HAP-1 (cell line): ENCODE measurements at places on chromosomes 7 and 10.

DNA sequence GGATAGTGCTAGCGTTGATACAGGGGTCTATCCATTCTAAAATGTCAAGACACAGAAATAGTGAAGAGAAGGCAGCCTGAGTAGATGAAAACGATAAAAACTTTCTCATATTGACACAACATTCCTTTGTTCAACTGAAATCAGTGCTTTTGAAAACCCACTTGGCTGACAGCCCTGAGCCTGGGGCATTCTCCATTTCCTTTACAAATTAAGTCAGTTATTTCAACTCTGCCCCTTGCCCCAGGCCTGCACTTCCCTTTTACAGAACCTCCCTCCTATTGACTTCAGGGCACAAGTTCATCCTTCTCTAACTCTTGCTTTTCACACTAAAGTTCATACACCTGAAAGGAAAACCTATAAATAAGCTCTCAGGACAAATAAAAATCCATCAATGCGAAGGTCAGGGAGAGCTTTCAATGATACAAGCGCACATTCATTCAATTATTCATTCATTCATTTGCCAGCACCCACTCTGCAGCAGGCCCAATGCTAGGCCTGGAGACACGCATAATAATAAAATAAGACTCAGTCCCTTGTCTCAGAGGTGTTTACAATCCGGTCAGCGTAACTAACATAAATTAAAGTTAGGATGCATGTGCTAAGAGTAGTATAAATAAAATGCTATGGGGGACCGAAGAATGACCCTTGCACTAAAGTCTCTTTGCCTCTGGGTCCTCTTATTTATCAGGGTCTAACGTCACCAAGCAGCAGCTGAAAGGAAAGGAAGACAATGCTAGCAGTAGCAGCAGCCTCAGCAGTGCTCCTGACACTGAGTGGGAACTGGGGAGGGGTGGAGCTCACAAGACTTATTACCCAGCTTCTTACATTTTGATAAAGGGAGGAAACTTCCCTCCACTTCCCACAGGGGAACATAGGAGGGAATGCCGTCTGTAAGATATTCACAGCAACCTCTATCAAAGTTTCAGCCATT is 134.8 kb downstream of the PDE1C start:
- no peak for DNase-seq

- no peak for DNase-seq
These were observed 44.2 kb upstream of the A1CF start for GRCh38 chr10:50929670-50930069.

DNA sequence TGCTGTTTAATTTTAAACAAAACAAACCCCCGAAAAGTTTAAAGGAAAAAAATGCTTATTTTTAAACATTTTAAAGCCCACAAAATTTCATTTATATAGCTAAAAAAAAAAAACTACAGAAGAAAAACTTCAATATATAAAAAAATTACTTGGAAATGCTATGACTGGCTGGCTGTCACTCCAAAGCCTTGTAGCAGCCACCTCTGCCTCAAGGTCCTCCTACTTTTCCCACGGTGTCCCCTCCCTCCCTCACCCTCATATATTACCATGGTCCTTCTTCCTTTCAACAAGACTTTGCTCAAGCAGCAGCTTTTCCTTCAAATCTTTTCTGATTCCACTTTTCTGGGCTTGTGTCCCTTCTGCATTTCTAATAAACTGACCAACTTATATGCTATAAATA is 122.0 kb downstream of the TPK1 start:
- DNase-seq, result no peak

DNA sequence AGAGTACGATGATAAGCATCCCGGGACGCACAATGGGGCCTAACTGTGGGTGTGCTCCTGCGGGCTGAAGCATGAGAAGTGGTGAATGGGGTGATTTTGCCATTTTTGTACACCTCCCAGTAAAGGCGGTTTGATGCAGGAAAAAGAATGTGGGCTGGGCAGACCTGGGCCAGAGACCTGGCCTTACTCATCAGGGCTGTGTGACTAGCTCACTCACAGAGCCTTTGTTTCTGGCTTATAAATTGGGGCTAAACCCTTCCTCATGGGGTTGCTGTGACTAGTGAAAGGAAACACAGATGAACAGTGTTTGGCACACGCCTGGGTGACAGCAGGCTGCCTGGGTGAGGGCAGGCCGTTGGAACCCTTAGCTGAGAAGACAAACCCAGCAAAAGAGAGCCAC is 18.0 kb downstream of the RRP12 start:
- no peak for DNase-seq

GRCh38 chr7:2965301-2965700 is 78.4 kb downstream of the CARD11 start:
- no peak for DNase-seq

DNA sequence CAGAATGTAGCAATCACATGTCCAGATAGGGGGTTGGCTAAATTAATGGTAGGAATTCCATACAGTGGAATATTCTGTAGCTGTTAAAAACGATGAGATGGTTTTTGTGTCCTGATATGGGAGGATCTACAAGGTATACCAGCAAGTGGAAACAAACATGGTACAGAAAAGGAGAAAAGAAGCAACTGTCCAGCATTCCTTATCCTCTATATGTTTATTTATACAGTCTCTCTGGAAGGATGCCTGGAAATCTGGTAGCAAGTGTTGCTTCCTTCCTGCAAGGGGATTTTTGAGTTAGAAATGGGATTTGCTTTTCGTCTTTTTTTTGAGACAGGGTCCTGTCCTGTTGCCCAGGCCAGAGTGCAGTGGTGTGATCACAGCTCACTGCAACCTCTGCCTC is 19.3 kb downstream of the IL15RA start:
- no peak for DNase-seq

GRCh38 chr7:151342102-151342646 is 562 bp downstream of the NUB1 start:
- DNase-seq, result no peak

DNA sequence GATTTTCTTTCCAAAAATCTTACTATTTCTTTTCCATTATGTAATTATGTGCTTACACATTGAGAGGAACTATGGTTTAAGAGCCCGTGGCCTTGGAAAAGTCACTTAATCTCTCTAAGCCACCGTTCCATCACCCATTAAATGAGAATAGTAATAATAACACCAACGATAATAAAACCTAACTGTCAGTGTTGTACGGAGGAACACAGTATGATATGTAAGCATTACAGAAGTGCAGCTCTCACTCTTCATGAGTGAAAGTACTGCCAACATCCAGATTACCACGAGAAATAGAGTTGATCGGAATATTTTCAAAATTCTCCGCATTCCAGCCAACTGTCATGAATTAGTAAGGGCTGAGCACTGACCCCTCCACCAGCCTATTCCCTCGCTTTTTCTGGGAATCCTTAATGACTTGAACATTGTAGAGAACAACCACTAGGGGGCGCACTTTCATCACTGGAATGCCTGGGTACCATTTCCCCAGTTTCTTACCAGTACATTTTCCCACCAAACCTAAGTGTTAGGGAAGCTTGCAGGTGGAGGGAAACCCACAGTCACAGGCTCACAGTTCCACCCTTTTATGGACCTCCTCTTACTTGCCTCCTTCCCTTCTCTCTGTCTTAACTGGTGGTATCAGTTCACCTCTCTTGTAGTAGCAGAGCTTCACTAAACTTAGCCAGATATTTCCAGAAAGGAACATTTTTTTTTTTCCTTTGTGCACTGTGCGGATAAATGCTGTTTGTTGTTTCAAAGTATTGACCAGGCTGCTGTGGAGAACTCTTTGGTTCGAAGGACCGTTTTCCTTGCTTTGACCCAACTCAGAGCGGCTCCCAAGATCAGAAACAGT is 27.8 kb downstream of the NKX2-3 start:
- peak; percentile 45 for DNase-seq

DNA sequence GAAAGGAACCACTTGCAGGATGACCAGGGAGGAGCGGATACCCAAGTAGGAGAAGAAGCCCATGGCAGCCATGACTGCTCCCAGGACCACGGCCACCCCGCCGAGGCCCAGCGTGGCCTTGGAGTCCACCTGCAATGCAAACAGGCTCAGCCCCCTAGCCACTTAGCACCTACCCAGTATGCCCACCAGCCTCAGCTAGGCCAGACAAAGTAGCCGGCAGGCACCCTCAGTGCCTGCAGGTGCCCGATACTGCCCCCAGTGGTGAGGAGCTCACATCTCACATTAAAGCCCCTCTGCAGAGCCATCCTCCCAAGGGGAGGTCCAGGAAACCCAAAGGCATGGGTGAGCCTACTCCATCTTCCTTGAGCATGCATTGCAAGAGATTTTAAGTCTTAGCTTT is 6.6 kb downstream of the NPC1L1 start:
- DNase-seq, result peak; percentile 64

- no peak for DNase-seq
These were observed 4.6 kb upstream of the CYP3A4 start for GRCh38 chr7:99788554-99788953.

- DNase-seq, result no peak
These were observed 70.1 kb upstream of the TCERG1L start for GRCh38 chr10:131381576-131381975.

- no peak for DNase-seq
These were observed 23.3 kb downstream of the MYOF start for GRCh38 chr10:93458821-93459257.

DNA sequence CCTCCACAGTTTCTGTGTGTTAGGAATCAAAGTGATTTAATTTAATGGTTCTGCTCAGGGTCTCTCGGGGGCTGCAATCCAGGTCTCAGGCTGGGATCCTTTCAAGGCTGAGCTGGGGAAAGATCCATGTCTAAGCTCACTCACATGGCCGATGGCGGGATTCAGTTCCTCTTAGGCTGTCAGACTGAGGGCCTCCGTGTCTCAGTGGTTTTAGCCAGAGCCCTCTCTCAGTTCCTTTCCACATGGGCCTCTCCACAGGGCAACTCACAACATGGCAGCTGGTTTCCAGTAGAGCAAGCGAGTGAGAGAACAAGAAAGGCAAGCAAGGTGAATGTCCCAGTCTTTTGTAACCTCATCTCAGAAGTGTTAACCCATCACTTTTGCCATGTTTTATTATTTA is 26.9 kb downstream of the CAV1 start:
- no peak for DNase-seq

GRCh38 chr10:73871295-73872189 is 2.8 kb downstream of the CAMK2G start:
- no peak for DNase-seq

GRCh38 chr10:2920168-2920567 is 147.2 kb upstream of the PFKP start:
- no peak for DNase-seq

- DNase-seq, result no peak
These were observed 33.4 kb downstream of the BCAP29 start for GRCh38 chr7:107613439-107613838.

DNA sequence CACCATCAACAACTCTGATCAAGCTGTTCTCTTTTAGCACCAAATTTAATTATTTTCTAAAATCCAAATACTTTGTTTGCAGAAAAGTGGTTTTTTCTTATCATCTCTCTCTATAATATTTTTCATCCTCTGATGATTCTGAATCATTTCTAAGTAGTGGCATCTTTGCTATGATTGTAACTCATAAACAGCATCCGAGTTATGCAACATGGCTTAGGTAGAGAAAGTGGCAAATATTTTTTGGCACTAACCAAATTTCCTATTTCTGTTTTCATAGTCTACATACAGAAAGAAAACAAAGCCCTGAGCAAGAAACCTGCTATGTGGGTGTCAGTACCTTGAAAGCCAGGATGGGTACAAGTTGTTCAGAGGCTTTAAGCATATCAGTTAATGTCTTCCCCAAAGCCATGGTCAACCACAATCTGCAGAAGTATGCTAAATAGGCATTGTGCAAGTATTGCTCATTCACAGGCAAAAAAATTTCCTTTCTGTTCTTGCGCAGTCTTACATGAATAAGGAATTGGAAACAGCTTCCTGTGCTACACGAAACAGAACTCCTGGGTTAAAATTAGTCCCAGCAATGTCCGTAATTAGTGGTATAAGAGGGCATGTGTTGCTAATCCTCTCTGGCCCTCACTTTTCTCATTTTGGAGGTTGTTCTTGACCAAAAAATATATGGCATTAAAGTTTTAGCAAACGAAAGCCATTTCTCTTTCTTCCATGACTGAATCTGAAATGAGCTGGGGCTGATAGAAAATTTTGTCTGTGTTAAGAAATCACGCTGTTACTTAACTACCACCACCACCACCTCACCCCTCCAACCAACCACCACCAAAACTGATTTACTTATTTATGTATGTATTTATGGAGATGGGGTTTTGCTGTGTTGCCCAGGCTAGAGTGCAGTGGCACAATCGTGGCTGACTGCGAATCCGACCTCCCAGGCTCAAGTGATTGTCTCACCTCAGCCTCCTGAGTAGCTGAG is 325.6 kb upstream of the MAGI2 start:
- DNase-seq, result no peak

DNA sequence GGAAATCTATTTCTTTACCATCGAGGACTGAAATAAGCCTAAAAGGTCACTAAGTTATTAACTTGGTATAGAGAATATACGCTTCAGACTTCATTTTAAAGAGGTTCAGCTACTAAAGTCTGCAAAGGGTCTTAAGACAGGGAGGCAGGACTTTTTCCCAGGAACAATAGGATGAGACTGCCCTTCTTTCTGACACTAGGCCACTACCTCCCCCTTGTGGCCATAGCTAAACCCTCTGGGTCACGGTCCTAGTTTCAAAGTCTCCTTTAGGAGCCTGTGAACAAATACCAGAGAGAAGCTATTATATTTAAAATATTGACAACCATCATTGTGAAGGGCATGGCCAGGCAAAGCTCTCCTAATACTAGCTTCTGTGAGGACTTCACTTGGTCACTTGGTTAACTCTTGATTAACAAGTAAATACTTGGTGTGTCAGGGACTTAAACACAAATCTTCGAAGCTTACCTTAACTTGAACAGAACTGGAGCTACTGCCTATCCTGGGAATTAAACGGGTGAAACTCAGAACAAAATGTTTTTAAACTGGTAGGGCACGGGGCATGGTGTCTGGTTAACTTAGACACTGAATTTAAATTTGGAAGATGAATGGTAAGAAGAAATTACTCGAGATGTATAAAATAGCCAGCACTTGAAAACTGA is 75.6 kb downstream of the CCDC6 start:
- DNase-seq, result peak; percentile 55

DNA sequence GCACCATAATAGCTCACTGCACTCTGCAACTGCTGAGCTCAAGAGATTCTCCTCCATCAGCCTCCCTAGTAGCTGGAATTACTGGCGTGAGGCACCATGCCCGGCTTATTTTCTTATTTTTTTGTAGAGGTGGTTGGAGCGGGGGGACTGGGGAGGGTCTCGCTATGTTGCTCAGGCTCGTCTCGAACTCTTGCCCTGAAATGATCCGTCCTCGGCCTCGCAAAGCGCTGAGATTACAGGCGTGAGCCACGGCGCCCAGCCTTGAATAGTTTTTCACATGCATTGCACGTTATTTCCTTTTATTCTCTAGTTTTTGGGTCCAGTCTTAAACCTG is 526 bp upstream of the LAMTOR4 start:
- DNase-seq, result no peak

- DNase-seq, result no peak
These were observed 144.9 kb downstream of the HGF start for GRCh38 chr7:81624650-81625631.

DNA sequence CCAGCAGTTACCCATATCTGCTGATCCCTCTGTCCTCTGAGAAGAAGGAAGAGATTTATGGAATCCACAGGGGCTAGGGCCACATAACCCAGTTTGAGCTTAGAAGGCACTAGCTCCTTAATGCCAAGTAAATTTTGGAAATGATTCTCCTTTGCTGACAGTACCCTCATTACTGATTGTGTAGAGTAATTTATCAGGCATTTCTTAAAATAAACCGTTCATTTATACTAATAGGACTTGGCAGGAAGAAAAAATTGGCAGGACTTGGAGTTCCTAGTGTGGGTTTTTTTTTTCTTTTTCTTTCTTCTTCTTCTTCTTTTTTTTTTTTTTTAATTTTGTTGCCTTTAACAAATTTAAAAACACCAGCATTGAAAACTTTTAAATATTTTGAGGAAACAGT is 645.7 kb downstream of the SUGCT start:
- no peak for DNase-seq

- no peak for DNase-seq
These were observed 61.6 kb downstream of the CHST3 start for GRCh38 chr10:72025832-72026231.
